ENCODE measurements at places on chromosomes 7 and 10.

- no peak for DNase-seq
Observed at GRCh38 chr10:66294538-66294937, 631.3 kb upstream of the LRRTM3 start.

DNA sequence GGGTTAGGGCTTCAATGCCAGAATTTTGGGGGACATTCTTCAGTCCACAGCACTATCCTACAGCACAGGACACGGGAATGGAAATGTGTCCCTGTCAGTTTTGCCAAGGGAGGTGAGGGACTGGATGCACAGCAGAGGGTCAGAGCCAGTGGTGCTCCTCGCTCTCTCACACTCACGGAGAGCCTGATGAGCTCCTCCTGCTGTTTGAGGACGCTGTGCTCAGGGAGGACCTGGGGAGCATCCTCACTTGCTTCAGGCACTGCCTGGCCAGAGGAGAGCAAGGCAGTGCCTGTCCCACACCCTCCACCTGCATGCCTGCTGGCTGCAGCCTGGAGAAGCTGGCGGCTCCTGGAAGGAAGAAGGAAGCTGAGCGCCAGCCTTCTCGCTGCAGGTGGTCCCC, 58.6 kb downstream of the RAMP3 start:
- no peak for DNase-seq

- no peak for DNase-seq
Observed at GRCh38 chr7:151348970-151349369, 7.4 kb downstream of the NUB1 start.

GRCh38 chr7:130350945-130351790, 6.6 kb downstream of the CPA5 start:
- no peak for DNase-seq

GRCh38 chr10:132878091-132878729, 64.2 kb downstream of the CFAP46 start:
- no peak for DNase-seq

- DNase-seq: no peak
Observed at GRCh38 chr10:26579256-26580063, 118.0 kb upstream of the PDSS1 start.

DNA sequence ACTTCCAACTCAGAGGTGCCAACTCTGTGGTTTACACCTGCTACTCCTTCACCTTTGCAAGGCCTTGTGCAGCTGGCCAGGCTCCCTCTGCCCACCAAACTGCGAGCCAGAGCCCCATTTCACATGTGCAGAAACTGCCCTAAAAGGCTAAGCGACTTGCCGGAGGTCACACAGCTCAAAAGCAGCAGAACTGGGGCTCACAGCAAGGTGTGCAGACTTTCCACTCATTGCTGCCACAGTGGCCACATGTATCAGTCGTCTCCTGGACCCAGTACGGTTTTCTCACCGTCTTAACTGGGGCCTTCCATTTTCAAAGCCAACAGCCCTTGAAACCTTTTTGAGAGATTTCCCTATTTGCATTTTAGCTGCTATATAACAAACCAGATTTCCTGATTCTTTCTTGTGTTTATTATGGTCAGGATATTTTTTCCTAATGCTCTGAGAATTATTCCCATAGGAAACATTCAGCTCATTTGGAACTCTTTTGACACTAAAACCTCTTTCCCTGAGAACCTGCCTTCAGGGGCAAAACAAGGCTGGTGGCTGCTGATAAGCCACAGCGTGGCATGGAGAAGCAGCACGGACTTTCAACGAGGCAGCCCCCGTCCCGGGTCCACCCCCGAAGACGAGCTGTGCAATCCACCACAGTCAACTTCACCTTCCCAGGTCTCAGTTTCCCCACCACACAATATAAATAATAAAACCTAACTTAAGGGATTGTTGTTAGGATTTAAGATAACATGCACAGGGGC, 29.9 kb downstream of the SORBS1 start:
- DNase-seq: no peak

- DNase-seq: peak; percentile 11
Observed at GRCh38 chr7:107966711-107967110, 36.2 kb downstream of the LAMB1 start.

GRCh38 chr7:39421251-39421650, 145.0 kb upstream of the YAE1 start:
- DNase-seq: no peak
